Sigmoid colon (tissue), 7 donors: ENCODE measurements at places on chromosomes 7 and 10. TPM values are rescaled to one million over a fixed set of nuclear protein-coding genes. Genes with fewer than 3 reads are reported as not detected.

DNA sequence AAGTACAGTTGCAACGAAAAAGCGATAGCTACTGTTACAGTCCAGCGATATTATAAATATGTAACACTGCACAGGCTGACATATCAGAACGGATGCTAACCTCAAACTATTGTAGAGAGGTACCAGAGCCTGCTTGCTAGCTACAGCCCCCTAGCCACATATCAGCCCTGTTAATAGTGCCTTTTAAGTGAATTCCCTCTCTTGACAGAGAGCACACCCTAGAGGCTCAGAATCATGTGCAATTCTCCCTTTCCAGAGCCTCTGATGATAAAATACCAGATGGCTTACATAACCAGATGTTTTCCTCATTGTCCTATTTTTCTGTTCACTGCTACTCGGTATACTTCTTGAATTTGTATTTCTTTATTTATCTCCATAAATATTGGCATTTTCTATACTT lies 960.7 kb upstream of the CELF2 start:
- H3K27me3 ChIP-seq: no peaks in the 10 kb centered on the region
- H3K27ac ChIP-seq: no peak overlapping the region
- DNase-seq: no peak
- no peak overlapping the region for H3K4me3 ChIP-seq

DNA sequence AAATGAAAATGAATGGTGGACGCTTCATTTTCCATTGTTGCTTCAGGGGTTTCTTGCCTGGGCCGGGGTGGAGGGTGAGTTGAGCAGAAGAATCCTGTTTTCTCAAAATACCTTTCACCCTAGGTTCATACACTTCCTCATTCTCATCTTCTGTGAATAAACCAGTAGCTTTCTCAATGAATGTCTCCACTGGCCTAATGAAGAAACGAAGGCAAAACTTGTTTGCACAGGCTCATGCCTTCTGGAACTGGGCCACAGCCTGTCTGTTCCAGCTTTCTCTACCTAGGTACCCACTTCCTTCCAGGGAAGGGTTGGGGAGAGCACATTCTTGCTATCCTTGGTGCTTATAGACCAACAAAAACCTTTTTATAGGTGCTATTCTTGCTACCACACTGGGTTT lies 21.3 kb downstream of the STMP1 start:
- H3K27ac ChIP-seq: no peak overlapping the region
- H3K27me3 ChIP-seq: no peaks in the 10 kb centered on the region
- no peaks in the 10 kb centered on the region for H3K36me3 ChIP-seq
- no peak for DNase-seq
- H3K4me3 ChIP-seq: no peak overlapping the region

DNA sequence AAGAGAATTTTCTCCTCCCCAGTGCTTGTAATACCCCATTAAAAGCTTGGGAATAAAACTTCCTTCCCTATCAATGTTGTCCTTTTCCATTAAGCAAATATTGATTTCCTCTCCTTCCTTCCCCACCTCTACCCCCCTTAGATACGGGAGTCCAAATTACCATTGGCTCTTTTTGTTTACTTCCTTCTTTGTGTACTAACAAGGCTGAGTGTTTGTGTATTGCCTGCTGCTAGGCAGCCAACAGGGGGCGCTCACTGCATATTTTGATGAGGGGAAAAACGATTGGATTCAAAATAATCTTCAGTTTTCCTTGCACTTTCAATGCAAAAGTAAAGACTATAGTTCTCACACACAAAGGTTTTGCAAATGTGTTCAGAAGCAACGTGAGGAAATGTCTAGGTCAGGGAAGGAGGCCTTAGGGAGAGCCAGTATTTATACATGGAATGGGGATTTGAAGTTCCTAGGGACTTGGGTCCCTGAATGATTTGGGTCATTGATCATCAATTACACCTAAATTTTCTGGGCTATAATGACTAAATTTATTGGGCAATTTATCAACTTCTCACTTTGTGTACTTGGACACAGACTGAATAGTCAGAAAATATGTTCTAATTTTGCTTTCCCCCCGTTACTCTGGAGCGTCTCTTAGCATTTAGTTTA lies 23.6 kb upstream of the VPS41 start:
- H3K36me3 ChIP-seq: no peaks in the 10 kb centered on the region
- no peak overlapping the region for H3K27ac ChIP-seq
- no peak for DNase-seq
- H3K27me3 ChIP-seq: no peaks in the 10 kb centered on the region

GRCh38 chr10:103855424-103855823 lies at the start of gene SH3PXD2A:
Gene SH3PXD2A (minus strand): TSS chr10:103855576. CDS start chr10:103855266, 310 bp downstream.
- peak within 1 kb of the TSS; percentile 73 for H3K4me3 ChIP-seq
- H3K27ac ChIP-seq: peak within 1 kb of the TSS; percentile 75
- peaks cover 57% of the 10 kb centered on the region for H3K4me1 ChIP-seq
- no peaks in the 10 kb centered on the region for H3K27me3 ChIP-seq
- peak; percentile 73 for DNase-seq

DNA sequence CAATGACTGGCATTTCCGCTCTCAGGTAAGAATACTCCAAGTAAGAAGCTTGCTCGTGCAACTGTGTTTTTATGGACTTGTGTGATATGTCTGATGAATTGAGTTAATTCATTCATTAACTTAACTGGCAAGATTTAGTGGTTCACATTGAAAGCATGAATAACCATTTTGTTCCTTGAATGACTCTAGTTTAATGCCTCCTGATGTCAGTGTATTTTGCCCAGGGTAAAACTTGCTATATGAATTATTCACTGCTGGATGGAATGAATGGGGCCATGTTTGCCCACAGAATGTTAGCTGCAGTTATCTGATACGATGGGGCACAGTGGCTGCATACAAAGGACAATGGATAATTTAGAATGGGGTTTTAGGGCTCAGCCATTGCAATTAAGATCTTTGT lies 124.1 kb downstream of the ZNF365 start:
- H3K4me1 ChIP-seq: no peaks in the 10 kb centered on the region
- no peak for DNase-seq
- no peaks in the 10 kb centered on the region for H3K27me3 ChIP-seq
- no peak overlapping the region for H3K4me3 ChIP-seq
- H3K36me3 ChIP-seq: no peaks in the 10 kb centered on the region
- no peak overlapping the region for H3K27ac ChIP-seq

GRCh38 chr7:135200821-135201331 lies 10.4 kb downstream of the WDR91 start:
- peaks cover 99% of the 10 kb centered on the region for H3K36me3 ChIP-seq
- no peak overlapping the region for H3K27ac ChIP-seq
- no peaks in the 10 kb centered on the region for H3K4me1 ChIP-seq
- no peak for DNase-seq
- H3K4me3 ChIP-seq: no peak overlapping the region

- no peak for DNase-seq
- no peaks in the 10 kb centered on the region for H3K36me3 ChIP-seq
- no peak overlapping the region for H3K4me3 ChIP-seq
- H3K27ac ChIP-seq: no peak overlapping the region
- H3K4me1 ChIP-seq: no peaks in the 10 kb centered on the region
- H3K27me3 ChIP-seq: no peaks in the 10 kb centered on the region
These were observed 501.0 kb upstream of the SORCS1 start for GRCh38 chr10:107665459-107665858.

DNA sequence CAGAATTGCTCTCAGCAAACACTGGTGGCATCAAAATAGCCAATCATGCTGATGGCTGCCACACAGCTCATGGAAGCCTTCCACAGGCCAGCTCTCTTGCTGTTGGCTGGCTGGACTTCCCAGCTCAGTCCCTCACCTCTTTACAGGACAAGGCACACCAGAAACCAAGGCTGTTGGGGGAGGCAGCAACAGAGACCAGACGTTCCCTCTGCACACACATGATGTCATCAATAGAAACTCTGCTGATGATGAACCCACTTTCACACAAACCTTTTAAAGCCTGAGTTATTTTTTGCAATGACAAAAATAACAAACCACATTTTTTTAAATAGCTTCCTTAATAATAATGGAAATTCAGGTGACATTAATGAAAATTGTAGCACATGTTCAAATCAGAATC lies 300.9 kb upstream of the C7orf33 start:
- H3K27ac ChIP-seq: no peak overlapping the region
- H3K4me3 ChIP-seq: no peak overlapping the region
- no peak for DNase-seq

- H3K27me3 ChIP-seq: no peaks in the 10 kb centered on the region
- no peak for DNase-seq
- H3K4me1 ChIP-seq: no peaks in the 10 kb centered on the region
These were observed 134.3 kb downstream of the PRKCQ start for GRCh38 chr10:6445671-6446316.

GRCh38 chr7:73652541-73652949 lies 15.1 kb upstream of the VPS37D start:
- peaks cover 5% of the 10 kb centered on the region for H3K27me3 ChIP-seq

- DNase-seq: peak; percentile 81
These were observed 31.2 kb downstream of the ZNF467 start for GRCh38 chr7:149742075-149742701.

DNA sequence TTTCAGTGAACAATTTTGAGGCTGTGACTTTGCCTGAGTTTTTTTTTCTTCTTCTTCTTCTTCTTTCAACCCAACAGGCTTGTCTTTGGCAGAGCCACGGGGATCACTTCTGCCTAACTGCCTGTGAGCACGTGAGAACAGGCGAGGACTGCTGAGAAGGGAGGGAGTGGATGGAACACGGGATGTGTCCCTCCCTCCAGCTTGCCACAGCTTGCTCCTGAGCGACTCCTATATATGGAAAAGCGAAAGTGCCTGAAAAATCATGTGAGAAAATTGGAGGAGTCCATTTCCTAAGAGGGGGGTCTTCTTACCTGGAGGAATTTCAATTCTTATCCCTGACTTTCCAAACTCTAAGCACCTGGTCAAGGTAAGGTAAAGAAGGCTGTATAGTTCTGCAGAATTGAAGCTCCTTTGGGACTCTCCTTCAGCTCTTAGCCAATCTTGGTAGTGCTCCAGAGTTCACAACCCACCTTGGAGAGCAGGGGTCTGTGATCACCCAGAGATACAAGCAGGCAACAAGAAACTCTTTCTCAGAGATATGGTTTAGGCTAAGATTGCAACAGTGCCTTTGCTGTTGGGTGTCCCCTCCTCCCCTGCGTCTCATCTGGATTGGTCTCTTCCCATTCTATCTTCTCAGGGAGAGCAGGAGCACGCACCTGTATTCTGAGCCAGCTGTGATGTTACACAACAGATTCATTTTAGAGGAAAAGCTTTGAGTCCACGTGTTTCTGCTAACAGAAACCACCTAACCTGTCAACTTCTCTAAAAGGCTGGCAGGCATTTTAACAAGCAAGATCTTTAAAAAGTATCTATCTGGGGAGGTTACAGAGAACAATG lies at the start of gene MAT1A:
Gene MAT1A, minus strand, starts transcription at position 208 of the 837 bp plus-strand sequence. CDS start 235 bp downstream, outside the sequence.
- H3K36me3 ChIP-seq: no peaks in the 10 kb centered on the region
- no peaks in the 10 kb centered on the region for H3K27me3 ChIP-seq
- no peak within 1 kb of the TSS for H3K27ac ChIP-seq
- H3K4me3 ChIP-seq: no peak within 1 kb of the TSS
- no peaks in the 10 kb centered on the region for H3K4me1 ChIP-seq
- DNase-seq: no peak

DNA sequence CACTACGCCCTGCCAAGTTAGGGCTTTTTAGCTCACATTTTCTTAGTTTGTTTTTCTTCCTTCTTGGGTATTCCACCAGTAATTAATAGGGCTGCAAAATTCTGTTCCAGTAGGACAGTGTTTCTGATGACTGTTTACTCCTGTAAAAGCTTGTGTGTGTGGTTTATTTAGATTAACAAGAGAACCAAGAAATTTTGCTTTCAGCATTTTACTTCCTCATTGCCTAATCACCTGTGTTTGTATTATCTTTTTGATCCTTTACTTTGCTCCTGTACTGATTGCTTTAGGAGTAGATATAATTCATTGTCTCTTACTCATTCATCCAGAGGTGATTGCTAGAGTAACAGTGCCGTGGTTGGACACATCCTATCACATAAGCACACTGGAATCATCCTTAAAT lies 27.7 kb downstream of the TDRD1 start:
- no peaks in the 10 kb centered on the region for H3K36me3 ChIP-seq
- no peak for DNase-seq
- H3K27me3 ChIP-seq: no peaks in the 10 kb centered on the region

DNA sequence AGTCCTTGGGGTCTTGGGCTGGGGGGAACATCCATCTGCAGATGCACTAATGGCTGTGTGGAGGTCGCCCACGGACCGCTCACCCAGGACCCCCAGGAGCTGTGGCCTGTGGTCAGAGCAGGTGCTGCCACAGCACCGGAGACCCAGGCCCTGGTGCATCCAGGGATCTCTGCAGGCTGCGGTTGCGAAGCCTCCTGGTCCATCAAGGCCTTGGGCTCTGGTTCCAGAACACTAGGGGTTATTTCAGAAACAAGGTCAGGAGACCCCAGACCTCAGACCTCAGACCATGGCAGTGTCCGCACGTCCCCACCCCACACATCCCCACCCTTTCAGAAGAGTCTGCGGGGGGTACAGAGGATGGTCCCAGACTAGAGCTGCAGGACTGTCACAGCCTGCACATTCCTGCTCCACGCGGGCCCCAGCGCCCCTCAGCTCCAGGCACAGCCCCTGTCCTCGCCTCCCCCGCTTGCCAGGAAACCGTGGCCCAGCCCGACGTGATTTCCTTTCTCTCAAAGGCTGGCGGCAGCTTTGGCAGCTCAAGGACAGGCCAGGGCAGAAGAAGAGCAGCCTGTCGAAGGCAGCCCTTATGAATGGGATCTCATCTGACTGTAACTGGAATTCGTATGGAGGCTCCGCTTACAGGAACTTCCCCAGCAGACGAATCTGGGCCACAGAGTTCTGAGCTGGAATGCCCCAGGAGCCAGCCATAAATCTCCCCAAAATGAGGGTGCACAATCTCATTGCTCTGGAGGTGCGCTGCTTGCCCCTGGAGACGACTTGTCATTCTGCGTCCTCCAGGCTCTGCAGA lies 136.2 kb upstream of the RET start:
- H3K4me1 ChIP-seq: no peaks in the 10 kb centered on the region
- H3K27me3 ChIP-seq: no peaks in the 10 kb centered on the region
- no peak overlapping the region for H3K27ac ChIP-seq
- peak; percentile 60 for DNase-seq
- no peak overlapping the region for H3K4me3 ChIP-seq
- no peaks in the 10 kb centered on the region for H3K36me3 ChIP-seq

DNA sequence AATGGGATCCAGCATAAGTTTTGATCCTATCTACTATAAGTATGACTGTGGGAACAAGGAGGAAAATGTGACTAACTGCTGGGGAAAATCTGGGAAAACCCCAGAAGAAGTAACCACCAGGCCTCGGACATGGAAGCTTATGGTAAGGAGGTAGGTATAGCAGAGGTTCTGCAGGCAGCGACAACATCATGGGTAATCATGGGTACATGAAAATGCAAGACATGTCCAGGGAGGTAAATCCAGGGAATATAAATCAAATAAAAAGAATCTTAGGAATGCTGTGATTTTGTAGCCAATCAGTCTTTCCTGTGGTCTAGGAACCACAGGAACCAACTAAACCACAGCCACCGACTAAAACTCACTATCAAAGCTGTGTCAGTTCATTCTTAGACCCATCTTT lies 168.3 kb upstream of the NPY start:
- H3K36me3 ChIP-seq: no peaks in the 10 kb centered on the region
- no peak overlapping the region for H3K4me3 ChIP-seq
- H3K27me3 ChIP-seq: no peaks in the 10 kb centered on the region
- DNase-seq: no peak

KIAA1217 gene
- 7.6 TPM for total RNA-seq

TMEM26 gene
- total RNA-seq: 0.49 TPM
